CD14-positive monocyte (primary cell): ENCODE measurements at places on chromosomes 1 and 21. TPM values are rescaled to one million over a fixed set of nuclear protein-coding genes. Genes with fewer than 3 reads are reported as not detected.

DNA sequence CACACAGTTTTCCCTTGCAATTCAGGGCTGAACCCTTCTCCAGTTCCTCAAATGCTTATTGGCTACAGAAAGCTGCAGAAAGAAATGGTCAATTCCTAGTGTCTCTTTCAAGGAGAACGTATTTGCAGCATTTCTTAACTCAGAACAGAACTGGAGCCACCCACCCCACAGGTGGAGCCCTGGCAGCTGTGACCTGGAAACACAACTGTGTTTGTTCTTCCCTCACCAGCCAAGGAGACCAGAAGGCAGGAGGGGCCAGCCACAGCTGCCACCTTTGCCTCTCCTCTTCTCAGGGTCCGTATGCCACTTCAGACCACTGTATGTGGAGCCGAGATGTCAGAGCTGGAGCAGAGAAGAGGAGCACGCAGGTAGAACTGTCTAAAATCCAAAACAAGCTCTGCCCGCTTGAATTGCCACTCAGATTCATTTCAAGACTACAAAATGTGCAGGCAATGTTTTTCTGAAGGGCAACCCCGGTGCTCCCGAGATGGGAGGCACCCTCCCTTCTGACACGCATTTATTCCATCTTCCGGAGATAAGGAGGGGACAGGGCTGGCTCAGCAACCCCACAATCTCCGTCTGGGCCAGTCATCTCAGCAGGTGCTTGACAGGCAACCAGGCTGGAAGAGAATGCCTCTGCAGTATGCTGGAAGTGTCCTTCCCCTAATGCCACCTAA is 16.7 kb downstream of the CD247 start:
- no peak for DNase-seq

Gene NES
- polyA plus RNA-seq = not detected

Gene ADAM30
- not detected for polyA plus RNA-seq

Gene LIN28A
- polyA plus RNA-seq = not detected

Gene ZNF695
- 0.18 TPM for polyA plus RNA-seq

- DNase-seq = no peak
Measured at GRCh38 chr1:162025541-162025940, 1.9 kb upstream of the OLFML2B start.
